ENCODE measurements at places on chromosomes 3 and 15.

DNA sequence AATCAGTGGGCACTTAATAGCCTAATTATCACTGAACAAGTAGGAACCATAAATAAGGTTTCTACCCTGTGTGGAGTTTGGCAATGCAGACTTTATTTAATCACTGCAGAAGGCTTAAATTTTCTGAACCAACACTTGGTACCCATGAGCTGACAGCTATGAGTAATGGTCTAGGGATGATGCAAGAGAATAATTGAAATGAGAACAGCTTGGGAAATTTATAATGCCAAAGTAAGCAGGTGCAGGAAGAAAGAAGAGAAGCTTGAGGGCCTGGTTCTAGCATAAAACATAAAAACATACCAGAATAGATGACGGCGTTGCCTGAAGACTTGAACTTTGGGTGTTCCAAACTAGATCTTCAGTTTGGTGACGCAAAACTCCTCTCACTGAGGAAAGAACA lies 67.0 kb downstream of the IMPG2 start:
- DNase-seq, result no peak

DNA sequence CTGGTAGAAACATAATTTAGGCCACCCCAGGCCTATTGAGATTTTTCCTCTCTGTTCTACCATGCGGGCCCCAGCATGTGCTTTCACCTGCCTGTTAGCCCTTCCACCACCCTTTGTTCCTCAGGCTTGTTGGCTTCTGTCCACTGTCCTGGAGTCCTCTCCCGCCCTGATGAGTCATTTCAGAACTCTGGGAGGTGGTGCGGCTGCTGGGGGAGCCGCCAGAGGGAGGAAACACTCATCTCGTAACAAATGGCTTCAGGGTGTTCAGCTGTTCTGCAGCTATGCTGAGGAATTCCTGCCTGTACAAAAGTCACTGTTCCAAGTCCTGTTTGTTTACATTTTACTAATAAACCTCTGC lies 36.3 kb downstream of the LRTM1 start:
- DNase-seq, result peak; percentile 17

- no peak for DNase-seq
Measured at GRCh38 chr3:11522398-11522715, 121.4 kb downstream of the VGLL4 start.

GRCh38 chr3:159163656-159164055 lies 361.8 kb downstream of the MFSD1 start:
- no peak for DNase-seq

- DNase-seq, result no peak
Measured at GRCh38 chr15:64026591-64026990, 19.7 kb downstream of the DAPK2 start.

DNA sequence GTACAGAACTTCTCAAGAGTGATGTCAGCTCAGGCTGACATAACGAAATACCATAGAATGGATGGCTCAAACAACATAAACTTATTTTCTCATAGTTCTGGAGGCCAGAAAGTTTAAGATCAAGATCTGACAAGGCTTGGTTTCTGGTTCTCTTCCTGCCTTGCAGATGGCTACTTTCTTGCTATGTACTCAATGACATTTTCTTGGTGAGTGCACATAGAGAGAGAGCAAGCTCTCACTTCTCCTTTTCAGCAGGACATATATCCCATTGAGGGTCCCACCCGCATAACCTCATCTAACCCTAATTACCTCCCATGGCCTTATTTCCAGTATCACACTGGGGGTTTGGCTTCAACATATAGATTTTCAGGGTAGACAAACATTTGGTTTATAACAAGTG lies 1072.1 kb downstream of the PLOD2 start:
- no peak for DNase-seq

- DNase-seq, result no peak
Measured at GRCh38 chr3:99663977-99664376, 25.6 kb downstream of the COL8A1 start.

DNA sequence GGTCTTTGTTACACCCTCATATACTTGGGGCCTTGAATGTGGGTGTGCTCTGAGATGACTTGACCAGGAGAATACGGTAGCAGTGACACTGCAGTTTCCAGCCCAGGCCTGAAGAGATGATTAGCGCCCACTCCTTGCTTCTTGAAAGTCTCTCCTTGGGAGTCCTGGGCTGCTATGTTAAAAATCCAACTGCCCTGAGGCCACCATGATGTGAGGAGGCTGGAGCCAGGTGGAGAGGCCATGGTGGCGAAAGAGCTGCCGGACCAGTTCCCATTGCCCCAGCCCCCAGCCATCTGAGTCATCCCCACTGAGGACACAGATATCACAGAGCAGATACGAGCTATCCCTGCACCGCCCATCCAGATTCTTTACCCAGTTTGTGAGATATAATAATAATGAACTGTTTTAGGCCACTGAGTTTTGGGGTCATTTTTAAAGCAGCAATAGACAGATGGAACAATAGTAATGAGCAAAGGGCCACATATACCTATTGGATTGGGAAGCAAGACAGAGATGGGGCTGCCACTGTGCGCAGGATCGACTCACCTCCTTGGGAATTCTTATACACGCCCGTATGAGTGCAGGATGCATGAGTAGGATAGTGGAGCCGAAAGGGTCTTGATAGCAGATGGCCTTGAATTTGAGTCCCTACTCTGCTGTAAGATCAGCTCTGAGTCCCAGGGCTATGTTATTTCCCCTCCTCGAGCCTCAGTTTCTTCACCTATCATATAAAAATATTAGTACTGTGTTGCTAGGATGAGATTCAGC lies 12.1 kb upstream of the GATA2 start:
- DNase-seq, result no peak

DNA sequence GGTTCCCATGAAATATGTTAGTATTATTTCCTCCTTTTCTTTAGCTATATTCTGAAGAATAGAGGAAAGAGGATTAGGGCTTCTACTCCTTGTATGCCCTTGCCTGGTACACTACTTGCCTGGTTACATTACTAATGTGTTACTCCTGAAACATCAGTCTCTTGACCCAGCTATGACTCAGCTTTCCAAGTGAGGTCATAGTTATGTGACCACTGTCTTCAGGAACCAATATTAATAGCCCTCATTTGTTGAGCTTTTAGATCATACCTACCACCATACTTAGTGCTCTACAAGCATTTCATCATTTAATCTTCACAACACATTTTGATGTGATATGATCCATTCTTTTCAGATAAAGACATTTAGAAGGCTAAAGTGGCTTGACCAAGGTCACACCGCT lies 60.3 kb downstream of the CMSS1 start:
- DNase-seq, result no peak

- DNase-seq, result no peak
Measured at GRCh38 chr3:2099028-2099671, 484 bp downstream of the CNTN4 start.

DNA sequence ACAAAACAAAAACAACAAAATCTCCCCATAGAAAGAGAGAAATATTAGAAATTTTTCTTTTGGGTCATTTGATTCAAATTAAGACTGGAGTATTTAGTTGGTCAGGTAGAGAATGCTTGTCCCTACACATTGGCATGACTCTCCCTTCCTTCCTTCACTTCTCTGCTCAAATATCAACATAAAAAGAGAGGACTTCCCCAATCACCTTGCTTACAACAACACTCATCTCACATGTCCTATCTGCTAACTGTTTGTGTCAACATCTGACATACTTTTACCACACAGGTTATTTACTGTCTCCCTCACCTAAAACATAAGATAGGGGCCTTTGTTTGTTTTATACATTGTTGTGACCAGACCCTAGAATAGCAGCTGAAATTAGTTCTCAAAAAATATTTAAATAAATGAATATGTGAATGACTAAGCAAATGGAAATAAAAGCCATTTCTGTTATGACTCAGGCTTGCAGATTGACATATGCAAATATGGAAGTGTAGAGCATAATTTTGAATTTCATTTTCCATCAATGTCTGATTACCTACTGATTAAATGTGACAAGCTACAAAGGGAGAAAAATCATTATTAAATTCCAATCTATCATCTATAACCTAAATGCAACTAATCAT lies 304.8 kb downstream of the CTNNB1 start:
- no peak for DNase-seq

DNA sequence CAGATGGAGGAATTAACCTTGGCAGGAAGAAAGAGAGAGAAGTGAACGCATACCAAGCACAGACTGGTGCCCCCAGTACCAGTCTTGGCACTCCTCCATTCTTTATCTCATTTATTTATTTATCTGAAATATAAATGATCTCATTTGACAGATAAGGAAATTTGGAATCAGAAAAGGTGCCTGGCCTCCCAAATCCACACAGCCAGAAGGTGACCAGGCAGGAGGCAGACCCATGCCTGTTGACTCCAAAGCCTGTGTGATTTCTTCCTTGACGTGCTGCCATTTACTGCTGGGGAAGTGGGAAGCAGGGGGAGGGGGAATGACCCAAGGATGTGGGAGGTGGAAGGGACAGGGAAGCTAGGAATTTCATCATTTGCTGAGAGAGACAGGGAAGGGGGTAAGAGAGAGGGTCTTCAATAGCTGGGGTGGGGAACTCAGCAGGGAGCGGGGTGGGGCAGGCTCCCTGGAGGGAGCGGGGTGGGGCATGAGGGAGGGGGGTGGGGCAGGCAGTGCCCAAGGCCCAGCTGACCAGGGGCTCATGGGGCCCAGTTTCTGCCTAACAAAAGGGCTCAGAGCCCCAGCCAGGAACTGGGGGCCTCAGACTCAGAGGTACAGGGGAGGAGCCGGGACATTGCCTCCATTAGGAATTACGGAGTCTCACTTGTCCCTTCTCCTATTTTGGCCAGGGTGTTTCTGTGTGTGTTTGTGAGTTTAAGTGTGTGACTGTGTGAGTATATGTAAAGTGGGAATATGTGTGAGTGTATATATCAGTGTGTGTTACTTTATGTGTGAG lies 63.0 kb downstream of the MINAR1 start:
- DNase-seq, result no peak

GRCh38 chr3:192273697-192274010 lies 453.7 kb downstream of the FGF12 start:
- no peak for DNase-seq

DNA sequence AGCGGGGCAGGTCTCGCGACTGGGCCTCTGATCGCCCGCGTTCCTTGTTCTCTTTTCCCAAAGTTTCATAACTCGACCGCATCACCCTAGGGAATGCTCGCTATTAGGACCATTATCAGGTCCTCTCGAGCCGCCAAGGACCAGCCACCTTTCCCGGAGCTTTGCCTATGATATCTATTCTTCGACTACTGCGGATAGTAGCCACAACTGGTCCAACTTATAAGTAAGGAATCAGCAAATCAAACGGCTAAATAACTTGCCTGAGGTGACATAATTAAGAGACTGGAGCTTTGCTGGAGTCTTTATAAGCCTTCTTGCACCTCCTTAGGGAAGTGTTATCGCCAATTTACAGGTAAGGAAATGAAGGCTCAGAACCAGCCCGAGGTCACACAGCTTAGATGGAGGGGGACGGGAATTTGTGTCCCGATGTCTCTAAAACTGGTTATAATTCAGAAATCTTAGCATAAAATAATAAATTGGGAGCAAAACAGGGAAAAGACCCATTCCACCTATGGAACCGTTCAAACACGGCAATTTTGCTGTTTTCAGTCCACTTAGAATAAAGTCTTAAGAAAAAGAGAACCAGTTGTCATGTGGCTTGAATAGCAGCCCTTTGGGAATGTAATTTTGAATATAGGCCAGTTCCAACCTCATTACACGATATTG lies 479 bp upstream of the PLD1 start:
- DNase-seq, result no peak

GRCh38 chr3:134457376-134458074 lies 28.3 kb downstream of the ANAPC13 start:
- no peak for DNase-seq

GRCh38 chr3:38646630-38647029 lies 2.9 kb downstream of the SCN5A start:
- DNase-seq, result no peak

- no peak for DNase-seq
Measured at GRCh38 chr3:195182470-195182795, 88.5 kb downstream of the XXYLT1 start.

DNA sequence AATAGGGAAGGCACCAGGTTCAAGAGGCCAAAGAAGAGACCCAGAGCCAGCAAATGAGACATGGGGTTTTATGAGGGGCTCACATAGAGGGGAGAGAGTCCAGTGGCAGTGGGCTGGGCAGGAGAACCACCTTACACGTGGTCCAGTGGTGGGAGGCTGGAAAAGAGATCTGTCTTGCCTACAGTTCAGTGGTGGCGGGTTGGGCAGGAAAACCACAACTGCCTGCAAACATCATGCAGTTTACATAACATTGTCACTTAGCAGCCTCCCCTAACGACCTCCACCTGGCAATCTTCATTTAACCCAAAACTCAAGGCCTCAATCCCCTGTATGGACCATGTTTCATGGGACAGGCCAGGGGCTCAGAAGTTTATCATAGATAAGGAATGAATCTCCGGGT lies 29.1 kb downstream of the CRYGS start:
- no peak for DNase-seq

DNA sequence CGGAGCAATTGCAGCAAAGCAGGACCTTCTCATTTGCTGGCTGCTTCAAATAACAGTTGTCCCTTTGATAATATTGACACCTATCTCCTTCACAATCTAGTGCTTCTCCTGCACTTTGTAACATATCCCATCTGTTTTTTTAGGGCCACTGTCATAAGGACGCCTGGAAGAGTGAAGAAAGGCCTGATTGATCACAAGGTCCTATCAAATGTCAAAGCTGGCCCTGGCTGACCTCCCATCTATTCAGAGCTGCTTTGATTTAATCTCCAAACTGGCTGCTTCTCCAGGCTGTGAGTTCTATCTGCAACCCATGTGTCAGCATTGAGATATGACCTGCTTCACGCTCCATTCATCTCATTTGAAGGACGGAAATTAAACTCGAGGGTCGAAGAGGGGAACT lies 601.2 kb upstream of the KCNMB2 start:
- DNase-seq, result no peak

- DNase-seq, result no peak
Measured at GRCh38 chr3:10550705-10551104, 45.3 kb upstream of the ATP2B2 start.

DNA sequence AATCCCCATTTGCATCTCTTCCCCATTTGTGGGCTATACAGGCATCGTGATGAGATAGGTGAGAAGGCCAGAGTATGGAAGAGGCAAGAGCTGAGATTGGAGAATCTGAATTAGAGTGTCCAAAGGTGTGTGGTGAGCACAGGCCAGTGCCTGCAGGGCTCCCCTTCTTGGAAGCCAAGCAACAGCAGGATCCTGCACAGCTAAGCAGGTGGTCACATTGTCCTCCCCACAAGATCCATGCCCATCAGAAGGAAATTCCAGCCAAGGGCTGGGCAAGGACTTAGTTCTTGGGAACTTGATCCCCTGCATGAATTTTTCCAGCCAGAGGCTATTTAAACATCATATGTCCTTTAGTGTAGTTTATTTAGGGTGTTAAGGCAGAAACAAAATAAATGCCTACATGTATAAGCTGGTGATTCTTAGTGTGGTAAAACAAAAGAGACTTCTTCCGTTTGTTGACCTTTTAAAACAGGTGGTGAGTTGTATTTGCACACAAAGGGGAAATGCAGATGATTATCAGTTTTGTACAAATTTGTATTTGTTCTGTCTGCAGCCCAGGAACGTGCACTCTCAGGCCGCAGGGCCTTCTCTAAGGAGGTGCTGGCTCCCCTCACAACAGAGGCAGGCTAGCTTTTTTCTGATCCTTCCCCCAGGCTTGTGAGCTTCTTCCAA lies 110.2 kb downstream of the PLCL2 start:
- no peak for DNase-seq

GRCh38 chr15:48937886-48938285 lies 25.8 kb downstream of the SHC4 start:
- no peak for DNase-seq
